Left lobe of liver (tissue), 2 donors: ENCODE measurements at places on chromosomes 12 and 14. TPM values are rescaled to one million over a fixed set of nuclear protein-coding genes. Genes with fewer than 3 reads are reported as not detected.

GRCh38 chr12:92034083-92034482 lies 111.6 kb downstream of the BTG1 start:
- DNase-seq, result no peak

GRCh38 chr14:103563226-103563620 lies 463 bp downstream of the COA8 start:
- DNase-seq, result no peak

GRCh38 chr14:74841230-74842207 lies 34.4 kb downstream of the PROX2 start:
- no peak for DNase-seq

- no peak for DNase-seq
These were observed 455.1 kb downstream of the BTG1 start for GRCh38 chr12:91690531-91690930.

DNA sequence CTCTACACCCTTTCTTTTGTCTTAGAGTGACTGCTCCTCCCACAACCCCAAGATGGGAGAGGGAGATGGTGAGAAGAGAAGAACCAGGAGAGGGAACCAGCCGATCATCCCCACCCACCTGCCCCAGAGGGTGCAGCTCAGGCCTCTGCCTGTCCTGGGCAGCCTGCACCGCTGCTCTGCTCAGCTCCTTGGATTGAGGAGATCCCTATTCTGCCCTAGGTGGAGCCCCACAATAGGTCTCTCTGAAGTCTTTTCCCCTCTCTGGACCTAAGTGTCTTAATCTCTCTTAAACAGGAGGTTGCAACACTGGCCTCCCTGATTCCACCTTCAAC lies 2.2 kb downstream of the ANKRD33 start:
- DNase-seq, result no peak

Gene BICDL1
- 9.4 TPM for total RNA-seq

DNA sequence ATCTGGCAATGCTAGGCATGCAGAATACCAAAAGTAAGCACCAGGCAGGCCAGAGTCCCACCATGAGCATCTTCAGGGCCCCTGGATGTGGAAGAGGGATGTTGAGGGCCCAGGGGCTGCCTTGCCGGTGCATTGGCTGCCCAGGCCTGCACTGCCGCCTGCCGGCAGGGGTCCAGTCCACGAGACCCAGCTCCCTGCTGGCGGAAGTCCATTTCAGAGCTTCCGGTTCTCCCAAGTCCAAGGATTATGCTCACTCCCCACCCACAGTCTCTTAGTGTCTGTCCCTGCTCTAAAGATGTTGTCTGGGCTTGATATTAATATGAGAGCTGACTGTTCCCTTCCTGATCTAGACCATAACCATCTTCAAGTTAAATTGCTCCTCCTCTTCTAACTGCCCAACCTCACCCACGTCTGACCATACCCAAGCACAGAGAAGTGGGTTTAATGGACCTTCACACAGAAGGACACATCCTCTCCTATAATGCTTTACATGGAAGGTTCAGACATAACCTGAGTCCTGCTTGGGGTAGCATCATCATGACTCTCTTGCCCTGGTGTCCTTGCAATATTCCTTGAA lies 117.4 kb downstream of the DAD1 start:
- peak; percentile 52 for DNase-seq

Gene RAB35
- total RNA-seq, result 16.1 TPM
